ENCODE measurements at places on chromosomes 7 and 10. TPM values are rescaled to one million over a fixed set of nuclear protein-coding genes. Genes with fewer than 3 reads are reported as not detected.

The NAT16 gene
- total RNA-seq = not detected

DNA sequence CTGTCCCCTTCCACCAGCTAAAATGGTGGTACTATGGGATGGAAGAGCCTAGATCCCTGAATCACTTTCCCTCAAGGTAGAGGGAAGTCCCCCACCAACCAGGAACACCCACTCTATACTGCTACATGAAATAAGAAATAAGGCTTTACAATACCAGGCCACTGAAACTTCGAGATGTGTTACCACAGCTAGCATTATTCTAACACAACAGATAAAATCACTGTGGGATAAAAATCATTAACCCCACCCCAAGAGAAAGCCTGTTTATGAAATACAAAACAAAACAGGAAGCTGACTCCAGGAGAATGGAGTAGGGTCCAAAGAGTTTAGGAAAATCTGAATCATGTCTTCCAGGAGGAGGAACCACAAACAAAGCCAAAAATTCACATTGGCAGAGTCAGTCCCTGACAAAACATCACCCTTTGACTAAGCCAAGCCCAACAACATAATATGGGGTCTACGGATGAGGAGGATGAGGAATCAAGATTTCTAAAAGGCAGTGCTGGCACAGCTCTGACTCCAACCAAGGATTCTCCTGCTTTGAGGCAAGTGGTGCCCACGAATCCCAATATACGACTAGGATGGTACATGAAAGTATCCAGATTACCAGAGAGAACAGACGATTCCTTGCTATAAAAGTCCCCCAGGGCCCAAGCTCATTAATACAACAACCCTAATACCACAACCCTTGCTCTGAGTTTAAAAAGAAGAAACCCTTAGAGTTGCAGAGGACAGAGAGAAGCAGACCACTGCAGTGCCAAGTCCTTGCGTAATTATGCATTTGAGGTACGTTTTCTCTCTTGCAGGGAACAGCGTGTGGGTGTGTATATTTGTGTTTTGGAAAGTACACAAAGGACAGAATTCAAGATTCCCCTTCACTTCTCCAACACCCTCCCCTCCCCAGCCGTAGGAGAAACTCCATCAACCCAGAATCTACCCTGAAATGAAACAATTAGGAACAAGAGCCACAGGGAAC is 23.7 kb downstream of the XPNPEP1 start:
- ATAC-seq = peak; percentile 80

- ATAC-seq = no peak
Observed at GRCh38 chr10:86779220-86780017, 23.0 kb downstream of the BMPR1A start.

DNA sequence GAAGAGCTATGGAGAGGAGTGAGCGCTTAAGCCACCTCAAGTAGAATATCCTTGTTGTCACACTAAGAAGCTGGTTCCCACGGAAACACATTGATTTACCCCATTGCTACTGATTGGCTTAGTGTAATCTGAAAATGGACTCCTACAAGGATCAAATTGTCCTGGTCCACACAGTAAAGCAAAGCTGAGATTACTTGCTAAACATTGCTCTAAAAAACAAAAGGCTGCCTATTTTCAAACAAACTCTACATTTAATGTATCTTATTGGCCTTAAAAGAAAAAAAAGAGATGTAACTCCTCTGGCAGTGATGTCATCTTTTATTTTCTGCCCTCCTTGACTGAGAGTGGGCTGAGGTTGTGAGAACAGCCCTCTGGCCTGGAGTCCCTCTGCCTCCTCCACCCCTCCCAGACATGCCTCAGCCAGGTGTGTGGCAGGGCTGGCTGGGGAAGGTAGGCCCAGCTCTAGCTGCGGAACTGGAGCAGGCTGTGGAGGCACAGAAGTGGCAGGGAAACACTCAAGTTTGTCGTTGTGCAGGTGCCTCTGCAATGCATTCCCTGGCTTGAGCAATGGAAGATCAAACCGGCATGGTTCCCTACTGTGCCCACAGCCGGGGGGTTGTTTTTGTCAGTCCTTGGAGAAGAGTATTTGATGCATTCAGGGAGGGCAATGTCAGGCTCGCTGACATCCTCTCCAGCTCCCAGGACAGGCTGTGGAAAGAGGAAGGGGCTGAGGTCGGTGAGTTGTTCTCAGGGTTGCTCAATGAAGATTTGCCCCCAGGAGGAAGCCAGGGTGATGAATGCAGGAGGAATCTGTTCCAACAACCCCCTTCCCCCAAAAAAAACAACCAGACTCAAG is 9.1 kb downstream of the KLF6 start:
- peak; percentile 40 for ATAC-seq

DNA sequence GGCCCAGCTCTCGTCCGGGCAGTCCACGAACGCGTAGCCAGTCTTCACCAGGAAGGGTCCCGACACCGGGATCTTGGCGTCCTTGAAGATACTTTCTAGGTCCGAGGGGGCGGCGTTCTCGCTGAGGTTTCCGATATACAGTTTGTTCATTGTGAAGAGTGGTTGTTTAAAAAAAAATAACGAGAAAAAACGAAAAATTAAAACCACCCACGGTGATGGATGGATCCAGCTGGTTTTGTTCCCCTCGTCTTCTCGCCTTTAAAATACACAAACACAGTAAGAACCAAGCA is 385 bp downstream of the IGF2BP3 start:
- ATAC-seq = no peak

- ATAC-seq = no peak
Observed at GRCh38 chr10:69317175-69317604, 38.9 kb downstream of the HK1 start.

- no peak for ATAC-seq
Observed at GRCh38 chr10:101101372-101101881, 29.7 kb upstream of the TLX1 start.

DNA sequence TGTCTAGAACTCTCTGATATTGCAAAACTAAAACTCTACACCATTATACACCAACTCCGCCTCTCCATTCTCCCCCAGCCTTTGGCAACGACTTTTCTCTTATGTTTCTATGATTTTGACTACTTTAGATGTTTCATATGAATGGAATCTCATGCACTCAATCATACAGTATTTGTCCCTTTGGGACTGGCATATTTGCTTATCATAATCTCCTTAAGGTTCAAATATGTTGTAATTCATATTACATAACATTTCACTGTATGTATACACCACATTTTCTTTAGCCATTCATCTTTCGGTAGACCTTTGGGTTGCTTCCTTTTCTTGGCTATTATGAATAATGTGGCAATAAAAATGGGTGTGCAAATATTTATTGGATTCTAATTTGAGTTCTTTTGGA is 164.4 kb downstream of the ARL4A start:
- ATAC-seq = no peak

DNA sequence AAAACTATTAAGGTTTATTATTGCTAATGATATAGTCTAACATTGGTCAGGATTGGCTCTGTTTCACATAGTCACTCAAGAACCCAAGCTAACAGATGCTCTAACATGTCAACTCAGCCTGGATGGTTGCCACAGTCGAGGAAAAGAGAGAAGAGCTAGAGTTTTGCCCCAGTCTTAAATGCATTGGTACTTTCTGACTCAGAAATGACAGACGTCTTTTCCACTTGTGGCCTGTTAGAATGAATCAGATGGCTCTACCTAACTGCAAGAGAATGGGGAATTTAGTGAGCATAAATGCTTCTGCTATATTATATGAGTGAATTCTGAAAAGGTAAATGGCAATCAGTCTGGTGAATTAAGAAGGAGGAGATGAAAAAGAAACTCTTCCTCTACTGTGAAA is 13.9 kb downstream of the HECTD2 start:
- ATAC-seq = no peak

DNA sequence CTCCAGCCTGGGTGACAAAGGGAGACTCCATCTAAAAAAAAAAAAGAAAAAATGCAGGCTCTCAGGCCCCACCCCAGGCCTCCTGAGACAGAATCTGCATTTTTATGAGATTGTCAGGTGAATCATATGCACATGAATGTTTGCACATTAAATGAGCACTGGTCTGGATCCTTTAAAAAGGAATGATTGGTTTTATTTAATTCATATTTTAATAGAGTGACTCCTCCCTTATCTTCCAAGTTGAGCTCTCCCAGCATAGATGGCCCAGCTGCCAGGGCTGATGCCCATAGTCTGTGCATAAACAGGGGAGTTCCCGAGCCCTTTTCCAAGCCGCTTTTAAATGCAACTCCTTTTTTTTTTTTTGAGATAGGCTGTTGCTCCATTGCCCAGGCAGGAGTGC is 28.5 kb downstream of the CUX1 start:
- ATAC-seq = no peak

The SPOCK2 gene
- 6.2 TPM for total RNA-seq

DNA sequence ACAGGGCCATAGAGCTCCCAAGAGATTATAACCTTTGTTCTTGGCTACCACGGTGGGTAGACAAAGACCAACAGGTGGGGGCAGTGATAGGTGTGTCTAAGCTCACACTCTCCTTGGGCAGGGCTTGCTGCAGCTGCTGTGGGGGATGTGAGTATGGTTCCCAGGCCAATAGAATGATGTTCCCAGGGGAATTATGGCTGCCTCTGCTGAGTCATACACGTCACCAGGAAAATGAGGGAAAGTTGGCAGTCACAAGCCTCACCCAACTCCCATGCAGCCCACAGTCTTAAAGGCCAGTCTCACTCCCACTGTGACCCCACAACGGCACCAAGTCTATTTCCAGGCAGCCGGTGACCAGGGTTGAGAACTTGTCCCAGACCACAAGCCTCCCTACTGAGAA is 453.4 kb upstream of the PODXL start:
- no peak for ATAC-seq

DNA sequence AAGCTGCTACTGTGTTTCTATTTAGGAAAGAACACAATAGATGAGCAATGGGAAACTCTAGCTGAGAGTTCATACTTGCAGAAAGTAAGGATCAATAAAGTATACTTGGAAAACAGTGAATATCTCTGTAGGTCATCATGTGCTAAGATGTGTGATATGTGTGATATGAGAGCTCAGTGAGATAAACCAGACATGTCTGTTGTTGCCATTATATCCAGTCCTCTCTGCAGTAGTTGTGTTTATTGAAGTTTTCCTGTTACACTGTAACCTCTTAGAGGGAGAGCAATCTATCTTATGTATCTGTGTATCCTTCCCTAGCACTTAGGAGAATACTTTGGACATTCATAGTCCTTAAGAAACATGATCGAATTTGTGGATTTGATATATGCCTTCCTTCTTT is 19.1 kb downstream of the TRUB1 start:
- ATAC-seq = no peak

GRCh38 chr10:72242675-72243074 is 26.6 kb upstream of the ASCC1 start:
- ATAC-seq = peak; percentile 54

DNA sequence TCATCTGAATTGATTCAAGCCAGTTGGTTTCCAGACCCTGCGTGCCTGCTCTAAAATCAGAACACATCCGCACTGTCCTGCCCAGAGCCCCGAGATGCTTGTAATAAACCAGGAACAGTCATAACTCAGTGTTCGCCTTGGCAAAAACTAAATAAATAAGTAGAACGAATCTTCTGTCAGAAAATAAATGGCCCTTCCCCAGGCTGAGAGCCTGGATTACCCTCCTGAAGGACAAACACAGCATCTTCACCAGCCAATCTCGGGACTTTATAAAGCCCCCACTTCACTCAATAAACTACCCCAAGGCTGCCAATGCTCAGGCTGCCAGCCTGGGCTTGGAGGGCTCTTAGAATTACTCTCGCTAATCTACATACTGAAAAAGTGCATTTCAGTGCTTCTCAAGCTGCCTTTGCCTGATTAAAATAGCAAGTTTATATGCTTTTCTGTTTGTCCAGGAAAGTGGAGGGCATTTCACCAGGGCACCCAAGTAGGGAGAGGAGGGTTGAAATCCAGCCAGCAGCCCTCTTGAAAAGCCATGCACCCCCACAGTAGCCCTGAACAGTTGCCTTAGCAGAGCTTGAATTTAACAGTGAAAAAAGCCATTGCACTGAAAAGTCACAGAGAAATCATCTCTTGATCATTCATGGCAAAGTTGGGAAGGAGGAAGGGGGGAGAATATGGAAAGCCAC is 136.6 kb downstream of the CALN1 start:
- no peak for ATAC-seq

- ATAC-seq = no peak
Observed at GRCh38 chr10:59181668-59182067, 5.2 kb downstream of the PHYHIPL start.

All from gastroesophageal sphincter (tissue), 4 donors.